GF-D8 (cell line): ENCODE measurements at places on chromosomes 12 and 14.

DNA sequence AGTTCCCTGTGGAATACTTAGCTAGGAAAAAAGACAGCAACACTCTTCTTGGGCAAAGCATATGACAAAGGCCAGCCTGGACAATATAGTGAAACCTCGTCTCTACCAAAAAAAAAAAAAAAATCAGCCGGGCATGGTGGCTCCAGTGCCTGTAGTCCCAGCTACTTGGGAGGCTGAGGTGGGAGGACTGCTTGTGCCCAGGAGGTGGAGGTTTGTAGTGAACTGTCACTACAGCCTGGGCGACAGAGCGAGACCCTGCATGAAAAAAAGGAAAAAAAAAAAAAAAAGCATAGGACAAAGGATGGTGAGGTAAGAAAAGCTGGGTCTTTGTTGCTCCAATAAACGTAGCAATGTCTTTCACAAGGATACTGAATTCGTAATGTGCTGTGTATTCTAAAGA is 1.1 kb downstream of the TXNDC16 start:
- DNase-seq, result no peak

DNA sequence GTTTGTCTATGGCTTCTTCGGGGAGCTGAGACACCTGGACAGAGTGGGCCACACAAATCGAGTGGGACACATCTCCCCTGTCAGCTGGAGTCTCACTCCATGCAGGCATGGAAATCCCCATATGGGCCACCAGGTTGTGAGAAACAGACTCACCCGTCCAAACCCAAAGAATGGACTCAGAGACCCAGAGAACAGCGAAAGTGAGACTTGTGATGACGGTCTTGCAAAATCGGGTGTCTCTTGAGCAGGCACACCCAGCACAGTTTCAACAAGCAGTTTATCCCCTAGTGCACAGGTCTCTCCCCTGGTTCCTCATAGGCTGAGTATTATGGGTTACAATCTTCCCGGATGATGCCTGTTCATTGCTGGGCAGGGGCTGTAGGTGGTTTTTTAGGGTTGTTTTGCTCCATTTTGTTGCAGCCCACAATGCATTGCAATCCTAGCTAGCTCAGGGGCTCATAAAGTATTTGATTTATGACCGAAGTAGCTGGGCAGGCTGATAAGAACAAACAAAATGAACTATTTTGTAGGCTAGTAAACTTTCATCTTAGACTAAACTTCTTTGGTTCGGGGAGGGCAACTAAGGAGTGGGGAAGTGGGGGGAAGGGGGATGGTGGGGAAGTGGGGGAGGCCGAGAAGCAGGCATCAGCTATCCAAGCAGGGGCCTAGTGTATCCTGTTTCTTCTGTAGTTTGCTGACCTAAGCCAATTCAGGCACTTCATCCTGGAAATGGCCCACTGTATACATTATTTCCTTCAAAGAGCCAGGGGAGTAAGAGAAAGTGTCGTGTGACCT is 45.3 kb downstream of the IQSEC3 start:
- DNase-seq, result no peak

GRCh38 chr14:104772707-104773504 is 20.0 kb downstream of the SIVA1 start:
- DNase-seq, result no peak

DNA sequence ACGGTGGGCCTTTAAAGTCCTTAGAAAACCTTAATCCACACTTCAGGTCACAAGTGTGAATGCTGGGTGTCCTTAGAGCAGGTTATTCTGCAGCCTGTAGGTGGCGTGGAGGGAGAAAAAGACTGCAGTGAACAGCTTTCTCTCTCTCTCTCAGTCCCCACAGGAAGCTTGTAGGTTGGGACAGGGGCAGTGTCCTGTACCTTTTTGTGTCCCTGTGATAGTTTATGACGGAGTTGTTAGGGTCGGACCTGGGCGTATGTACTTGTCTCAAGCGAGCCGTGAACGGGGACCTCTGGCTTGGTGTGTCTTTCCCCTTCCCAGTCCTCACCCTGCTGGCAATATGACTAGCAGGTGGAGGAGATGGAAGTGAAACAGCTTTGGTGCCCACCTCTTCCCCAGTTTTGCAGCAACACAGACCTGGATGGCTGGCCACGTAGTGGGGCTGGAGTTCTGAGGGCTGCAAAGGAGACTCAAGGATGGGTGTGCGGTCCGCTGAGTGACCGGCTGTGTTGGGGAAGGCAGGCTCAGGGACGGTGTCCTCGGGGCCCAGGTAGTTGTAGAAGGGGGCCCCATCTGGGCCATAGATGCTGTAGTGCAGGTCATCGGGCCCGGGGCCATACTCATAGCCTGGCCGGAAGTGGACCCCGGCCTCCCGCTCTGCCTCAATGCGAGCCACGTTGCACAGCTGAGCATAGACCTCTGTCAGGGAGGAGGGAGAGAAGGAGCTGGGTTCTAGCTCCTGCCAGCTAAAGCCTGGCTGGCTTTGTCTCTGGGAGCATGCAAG is 8.9 kb downstream of the ISCA2 start:
- DNase-seq, result no peak

DNA sequence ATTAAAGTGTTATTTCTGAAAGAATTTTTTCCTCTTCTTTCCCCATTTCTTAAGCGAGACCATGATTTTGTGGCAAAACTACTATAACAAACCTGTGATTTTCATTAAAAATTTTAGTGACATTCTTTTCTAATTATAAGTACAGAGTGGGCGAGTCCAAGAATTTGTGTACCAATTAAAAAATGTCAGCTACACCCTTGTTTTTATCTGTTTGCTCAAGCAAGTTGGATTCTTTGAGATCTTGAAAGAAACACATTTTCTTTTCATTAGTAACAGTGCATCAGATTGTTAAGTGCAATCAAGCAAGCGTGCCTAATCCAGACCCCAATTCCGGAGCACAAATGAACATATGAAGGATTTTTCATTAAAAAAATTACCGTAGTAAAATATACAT is 338.8 kb upstream of the DDHD1 start:
- DNase-seq, result no peak

DNA sequence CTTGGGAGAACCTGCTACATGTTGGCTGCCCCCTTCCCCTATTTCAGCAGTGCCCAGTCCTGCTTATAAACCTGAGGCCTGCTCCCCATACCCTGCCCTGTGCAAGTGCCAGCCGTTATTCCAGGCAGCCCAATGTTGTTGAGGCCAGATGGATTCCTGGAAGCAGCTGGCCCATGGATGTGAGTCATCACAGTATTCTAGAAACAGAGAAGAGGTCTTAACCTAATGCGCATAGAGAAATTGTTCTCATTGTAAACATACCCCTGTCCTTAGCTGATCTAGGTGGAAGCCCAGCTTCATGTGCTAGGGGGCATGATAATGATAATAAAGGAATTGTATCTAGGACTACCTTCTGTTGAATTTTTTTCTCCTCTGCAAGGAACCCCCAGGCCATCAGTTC is 69.7 kb downstream of the TSPAN11 start:
- DNase-seq, result no peak

- no peak for DNase-seq
Observed at GRCh38 chr14:103871596-103872480, 24.5 kb upstream of the PPP1R13B start.

DNA sequence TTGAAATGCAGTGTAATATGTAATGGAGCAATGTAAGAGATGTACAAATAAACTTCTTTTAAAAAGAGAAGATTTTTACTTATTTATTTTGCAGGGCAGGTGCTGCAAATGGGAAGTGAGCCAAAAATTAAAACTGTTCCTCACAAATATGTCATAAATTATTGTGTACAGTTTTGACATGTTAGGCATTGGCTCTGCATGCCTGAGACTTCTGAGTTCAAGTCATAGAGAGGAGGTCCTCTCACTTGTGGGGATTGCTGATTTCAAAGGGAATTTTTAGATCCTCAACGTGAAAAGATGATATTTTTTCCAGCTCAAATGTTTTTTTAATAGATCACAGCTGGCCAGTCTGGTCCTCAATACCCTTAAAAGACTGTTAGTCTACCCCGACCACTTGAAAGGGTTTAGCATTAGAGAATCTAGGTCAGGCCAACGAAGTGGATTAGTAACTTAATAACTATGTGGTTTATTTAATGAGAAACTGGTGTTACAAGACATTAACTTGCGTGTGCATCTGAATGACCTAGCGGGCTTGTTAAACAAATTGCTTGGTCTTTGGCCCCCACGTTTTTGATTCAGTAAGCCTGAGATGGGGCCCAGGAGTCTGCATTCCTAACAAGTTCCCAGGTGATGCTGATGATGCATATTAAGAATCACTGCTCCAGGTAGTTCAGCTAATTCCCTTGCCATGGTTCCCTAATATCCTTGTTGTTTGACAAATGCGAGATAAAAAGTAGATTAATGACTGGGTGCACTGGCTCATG is 30.9 kb upstream of the WDR89 start:
- DNase-seq, result no peak

DNA sequence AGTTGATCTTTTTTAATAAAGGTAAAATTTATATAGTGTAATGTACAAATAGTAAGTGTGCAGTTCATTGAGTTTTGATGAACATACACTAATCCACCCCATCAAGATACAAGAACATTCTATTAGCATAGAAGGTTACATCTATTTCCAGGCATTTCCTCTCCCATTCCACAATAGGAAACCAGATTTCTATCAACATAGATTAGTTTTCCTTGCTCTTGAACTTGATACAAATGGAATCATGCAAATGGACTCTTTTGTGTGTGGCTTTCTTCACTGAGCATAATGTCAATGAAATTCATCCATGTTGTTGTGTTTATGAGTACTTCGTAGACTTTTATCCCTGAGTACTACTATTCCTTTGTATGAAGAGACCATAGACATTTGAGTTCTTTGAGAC is 10.8 kb downstream of the STYX start:
- no peak for DNase-seq

- no peak for DNase-seq
Observed at GRCh38 chr12:76636121-76636692, 76.6 kb upstream of the OSBPL8 start.

DNA sequence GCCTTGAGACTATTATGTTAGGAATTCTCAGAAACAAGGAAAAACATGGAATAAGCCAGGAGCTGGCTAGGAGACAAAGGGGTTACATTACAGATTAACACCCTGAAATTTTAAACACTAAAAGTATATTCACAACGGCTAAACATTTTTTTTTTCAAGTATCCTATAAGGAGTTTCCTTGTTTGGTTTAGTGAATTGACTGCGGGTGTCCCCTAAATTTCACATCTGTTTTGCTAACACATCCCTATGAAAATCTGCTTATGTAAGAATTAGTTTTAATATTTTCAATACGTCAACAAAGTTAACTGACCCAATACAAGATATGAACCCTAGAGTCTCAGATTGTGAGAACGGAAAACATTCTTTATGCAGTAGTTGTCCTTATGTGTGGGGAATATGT is 19.0 kb downstream of the TAOK3 start:
- no peak for DNase-seq

- peak; percentile 56 for DNase-seq
Observed at GRCh38 chr12:12403264-12404248, 46.7 kb downstream of the BORCS5 start.

- DNase-seq, result no peak
Observed at GRCh38 chr12:53603196-53603595, 23.0 kb downstream of the ATF7 start.

DNA sequence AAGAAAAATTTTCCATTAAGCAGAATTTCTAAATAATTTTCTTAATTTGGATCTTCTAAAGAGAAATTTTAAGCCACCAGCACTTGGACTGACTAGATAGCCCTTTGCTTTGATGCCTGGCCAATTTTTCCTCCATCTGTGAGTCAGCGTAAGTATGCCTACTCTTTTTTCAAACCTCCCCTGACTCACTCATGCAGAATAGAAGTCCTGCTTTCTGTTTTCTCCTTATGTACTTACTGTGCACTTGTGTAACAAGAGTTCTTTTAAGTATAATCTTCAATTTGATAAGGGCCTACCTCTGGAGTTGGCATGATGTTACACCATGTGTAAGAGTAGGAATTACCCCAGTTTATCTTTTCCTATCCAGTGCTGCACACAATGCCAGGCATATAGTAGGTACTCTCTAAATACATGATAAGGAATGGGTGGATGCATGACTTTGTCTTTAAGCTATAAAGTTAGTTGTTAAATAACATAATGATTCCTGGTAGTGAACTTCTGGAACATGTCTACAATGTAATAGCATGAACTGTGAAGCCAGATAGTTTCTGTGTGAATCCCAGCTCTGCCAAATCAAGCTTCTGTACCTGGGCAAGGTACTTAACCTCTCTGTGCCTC is 329.6 kb downstream of the TMTC2 start:
- no peak for DNase-seq

DNA sequence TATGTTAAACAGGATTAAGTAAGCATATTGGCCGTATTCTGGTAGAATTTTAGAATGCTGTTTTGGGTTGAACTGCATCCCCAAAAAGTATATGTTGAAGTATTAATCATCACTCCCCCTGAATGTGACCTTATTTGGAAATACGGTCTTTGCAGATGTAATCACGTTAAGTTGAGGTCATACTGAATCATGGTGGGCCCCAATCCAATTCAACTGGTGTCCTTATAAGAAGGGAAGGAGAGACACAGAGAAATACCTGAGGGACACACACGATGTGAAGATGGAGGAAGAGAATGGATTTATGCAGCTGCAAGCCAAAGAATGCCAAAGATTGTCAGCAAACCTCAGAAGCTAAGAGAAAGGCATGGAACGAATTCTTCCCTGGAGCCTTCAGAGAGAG is 268.6 kb downstream of the ITPR2 start:
- DNase-seq, result no peak

- DNase-seq, result no peak
Observed at GRCh38 chr12:124394462-124395128, 99.7 kb downstream of the RFLNA start.

DNA sequence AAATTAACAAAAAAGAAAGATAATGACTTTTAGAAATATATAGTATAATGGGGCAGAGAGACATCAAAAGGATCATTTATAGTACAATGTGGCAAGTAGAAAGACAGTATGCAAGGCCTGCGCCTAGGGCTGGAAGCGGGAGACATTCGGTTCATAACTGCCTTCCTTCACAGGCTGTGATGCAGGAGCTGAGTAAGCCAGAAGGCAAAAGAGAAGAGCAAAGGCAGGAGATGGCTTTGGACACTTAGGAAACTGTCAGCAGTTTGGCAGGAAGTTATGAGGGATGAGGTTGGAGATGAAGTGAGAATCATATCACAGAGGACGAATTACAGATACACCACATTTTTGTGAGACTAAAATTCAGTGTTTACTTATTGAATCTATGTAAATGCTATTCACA is 97.8 kb downstream of the EPS8 start:
- no peak for DNase-seq

DNA sequence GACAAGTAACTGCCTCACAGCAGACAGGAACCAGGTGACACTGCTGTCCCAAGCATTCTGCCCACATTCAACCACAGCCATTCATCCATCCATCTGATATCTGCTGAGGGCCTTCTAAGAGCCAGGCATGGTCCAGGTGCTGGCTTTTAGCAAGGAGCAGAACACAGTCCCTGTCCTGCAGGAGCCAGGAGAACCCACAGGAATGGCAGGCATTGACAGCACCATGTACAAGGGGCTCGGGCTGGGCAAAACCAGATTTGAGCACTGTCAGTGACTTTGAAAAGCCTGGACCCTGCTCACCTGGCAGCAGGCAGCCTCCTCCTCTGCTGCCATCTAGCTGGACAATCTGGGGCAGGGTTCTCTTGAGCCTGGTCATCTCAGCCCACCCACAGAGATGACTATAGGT is 137.0 kb downstream of the ZFP36L1 start:
- DNase-seq, result no peak
